Breast epithelium (tissue), 4 donors: ENCODE measurements at places on chromosomes 1 and 21. TPM values are rescaled to one million over a fixed set of nuclear protein-coding genes. Genes with fewer than 3 reads are reported as not detected.

AGL gene
- total RNA-seq = 26.6 TPM

SELENBP1 gene
- total RNA-seq = 123 TPM

- DNase-seq = no peak
Observed at GRCh38 chr1:246595146-246595545, 28.9 kb downstream of the CNST start.

DNA sequence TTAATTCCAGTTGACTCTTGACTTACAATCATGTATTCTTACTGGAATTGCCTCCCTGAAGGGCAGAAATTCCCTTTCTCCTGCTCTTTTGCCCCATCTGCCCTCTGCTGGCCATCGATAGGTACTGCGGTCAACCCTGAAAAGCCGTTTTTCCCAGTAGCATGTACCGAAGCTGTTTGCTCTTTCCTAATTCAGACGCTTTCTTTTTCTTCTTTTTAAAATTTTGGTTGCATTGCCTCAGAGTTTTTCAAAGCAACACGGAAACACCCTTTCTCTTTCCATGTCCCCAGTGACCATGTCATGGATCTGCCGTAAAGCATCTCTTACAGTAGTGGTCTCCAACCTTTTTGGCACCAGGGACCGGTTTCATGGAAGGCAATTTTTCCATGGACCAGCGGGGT, 164.2 kb upstream of the C1orf21 start:
- DNase-seq = no peak

DNA sequence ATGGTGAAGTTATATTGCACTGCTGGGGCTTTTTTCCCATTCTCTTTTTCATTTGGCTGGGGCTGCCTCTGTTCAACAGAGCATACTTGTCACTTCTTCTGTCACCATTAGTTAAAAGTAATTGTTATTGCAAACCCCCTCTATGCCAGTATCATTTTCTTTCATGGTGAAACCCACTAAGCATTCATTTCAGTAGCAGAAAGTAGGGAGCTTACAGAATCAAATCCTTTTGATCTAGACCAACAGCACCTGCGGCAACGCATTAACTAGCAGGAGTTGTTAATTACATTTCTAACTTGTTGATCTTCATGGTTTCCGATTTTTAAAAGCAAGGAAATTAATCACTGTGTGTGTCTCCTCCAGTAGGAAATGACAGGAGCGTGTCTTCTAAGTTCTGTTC, 15.0 kb downstream of the SMYD2 start:
- no peak for DNase-seq

- DNase-seq = no peak
Observed at GRCh38 chr1:25580927-25581326, 35.7 kb upstream of the MAN1C1 start.

GRCh38 chr1:115164484-115164883, 75.2 kb upstream of the TSPAN2 start:
- no peak for DNase-seq

DNA sequence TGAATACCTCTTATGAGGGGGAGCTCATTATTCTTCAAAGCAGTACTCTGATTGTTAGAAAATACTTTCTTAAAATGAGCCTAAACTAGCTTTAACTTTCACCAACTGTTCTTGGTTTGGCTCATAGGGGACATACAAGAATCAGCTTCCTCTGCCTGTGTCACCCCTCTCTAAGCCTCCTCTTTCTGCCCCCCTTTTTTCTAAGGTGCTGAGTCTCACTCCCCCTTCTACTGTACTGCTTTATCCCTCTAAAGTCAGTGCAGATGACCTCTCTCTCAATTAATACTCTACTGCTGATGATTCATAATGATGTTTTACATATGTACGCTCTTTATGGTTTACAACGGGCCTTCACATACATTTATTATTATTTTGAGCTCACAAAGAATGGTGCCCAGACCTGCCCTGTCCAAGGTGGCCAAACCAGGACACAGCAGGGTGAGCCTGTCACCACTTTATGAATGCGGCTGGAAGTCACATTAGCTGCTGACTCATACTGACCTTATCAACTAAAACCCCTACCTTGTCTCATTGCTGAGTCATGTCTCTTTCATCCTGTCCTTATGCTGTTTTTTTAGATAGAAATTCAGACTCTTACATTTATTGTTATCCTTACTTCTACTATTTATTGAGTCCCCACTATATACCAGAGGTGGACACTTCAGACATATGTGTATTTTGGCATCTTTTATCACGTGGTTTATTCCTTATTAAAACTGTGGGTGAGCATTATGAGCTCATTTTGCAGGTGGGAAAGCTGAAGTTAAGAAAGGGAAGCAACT, 126.9 kb downstream of the RNF220 start:
- no peak for DNase-seq

DNA sequence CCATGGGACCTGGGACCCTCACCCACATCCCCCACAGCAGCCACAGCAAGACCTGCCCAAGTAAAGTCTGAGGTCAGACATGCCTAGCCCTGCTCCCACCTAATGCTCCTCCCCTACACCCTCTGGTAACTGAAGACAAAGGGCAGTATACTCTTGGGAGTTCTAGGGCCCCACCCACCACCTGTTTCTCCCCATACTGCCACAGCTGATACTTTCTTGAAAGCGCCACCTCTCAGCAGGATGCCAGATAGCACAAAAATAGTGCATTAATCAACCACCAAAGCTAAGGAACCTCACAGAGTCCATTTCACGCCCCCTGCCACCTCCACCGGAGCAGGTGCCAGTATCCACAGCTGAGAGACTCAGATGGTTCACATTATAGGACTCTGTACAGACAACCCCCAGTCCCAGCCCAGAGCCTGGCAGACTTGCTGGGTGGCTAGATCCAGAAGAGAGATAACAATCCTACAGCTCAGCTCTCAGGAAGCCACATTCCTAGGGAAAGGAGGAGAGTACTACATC, 238.1 kb downstream of the LRRC40 start:
- no peak for DNase-seq

GRCh38 chr1:68180441-68181164, 51.7 kb downstream of the WLS start:
- no peak for DNase-seq

DNA sequence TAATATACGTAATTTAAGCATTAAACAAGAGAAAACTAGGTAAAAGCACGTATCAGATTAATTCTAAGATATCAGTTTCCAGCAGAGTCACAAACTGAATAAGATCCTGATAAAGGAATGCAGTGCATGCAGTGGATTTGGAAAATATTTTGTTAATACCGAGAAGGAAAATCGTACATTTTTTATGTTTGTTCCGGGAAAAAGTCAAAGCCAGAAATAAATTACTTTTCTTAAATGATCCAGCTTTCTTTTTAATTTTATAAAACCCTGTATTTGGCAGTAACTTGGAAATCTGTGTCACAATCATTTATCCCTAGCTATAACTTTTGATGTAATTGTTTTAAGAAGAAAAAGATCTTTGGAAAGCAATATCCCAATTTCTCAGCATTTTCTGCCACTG, 955 bp downstream of the PALMD start:
- DNase-seq = no peak

- DNase-seq = no peak
Observed at GRCh38 chr1:10697621-10698160, 98.8 kb downstream of the CASZ1 start.

DNA sequence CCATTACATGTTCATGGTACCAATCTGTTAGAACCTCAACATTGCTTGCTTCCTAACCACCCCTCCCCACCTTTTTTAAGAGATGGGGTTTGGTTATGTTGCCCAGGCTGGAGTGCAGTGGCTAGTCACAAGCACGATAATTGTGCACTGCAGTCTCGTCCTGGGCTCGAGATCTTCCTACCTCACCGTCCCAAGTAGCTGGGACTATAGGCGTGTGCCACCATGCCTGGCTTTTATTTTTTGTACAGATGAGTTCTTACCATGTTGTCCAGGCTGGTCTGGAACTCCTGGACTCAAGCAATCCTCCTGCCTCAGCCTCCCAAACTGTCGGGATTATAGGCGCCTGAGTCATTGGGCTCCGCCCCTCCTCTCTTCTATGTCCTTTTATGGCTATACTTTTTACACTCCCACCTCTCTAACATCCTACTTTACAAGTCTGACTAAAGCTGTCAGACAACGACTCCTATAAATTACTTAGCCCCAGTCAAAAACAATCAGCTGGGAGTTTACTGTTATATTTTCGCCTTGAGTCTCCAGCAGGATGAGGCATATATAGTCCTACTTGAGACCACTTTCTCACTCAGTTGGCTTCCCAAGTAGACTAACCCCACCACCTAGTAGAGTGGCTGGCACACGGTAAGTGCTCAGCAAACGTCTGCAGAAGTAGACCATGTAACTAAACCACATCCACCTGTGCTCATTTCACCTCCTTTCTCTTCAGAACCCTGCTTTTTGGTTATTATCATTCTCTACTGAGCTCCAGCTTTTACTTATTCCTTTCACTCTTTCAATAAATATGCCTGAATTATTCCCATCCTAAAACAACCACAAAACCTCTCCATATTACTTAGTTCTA, 13.8 kb downstream of the ENSA start:
- DNase-seq = no peak

GRCh38 chr1:91791691-91792488, 94.1 kb downstream of the TGFBR3 start:
- DNase-seq = no peak
